ENCODE measurements at places on chromosomes 11 and 22. TPM values are rescaled to one million over a fixed set of nuclear protein-coding genes. Genes with fewer than 3 reads are reported as not detected.

The SNAP29 gene
- 24.6 TPM for total RNA-seq

The MUC5AC gene
- total RNA-seq = not detected

The HMGXB4 gene
- 16.8 TPM for total RNA-seq

The PGA4 gene
- total RNA-seq = 0.86 TPM

The ZC3H12C gene
- 12.0 TPM for total RNA-seq

The KDELR3 gene
- 72.6 TPM for total RNA-seq

The MAML2 gene
- total RNA-seq = 27.1 TPM

The HSPA8 gene
- 1,391 TPM for total RNA-seq

The SLC6A5 gene
- not detected for total RNA-seq

The OR52N4 gene
- total RNA-seq = not detected

The NOL12 gene
- 18.1 TPM for total RNA-seq

The FOXR1 gene
- not detected for total RNA-seq

- DNase-seq = no peak
Observed at GRCh38 chr11:19767627-19768151, 55.1 kb downstream of the NAV2 start.

DNA sequence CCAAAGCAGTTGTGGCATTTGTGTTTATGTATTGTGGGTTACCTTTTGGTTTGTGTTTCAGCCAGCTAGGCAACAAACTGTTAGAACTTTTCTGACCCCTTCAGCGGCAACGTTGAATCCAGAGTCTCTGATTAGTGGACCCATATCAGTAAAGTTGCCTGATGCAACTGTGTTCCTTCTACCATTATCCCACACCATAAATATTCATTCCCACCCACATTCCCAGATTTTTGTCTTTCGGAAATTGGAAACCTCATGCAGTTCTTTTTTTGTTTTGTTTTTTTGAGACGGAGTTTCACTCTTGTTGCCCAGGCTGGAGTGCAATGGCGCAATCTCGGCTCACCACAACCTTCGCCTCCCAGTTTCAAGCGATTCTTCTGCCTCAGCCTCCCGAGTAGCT is 30.7 kb upstream of the RBX1 start:
- no peak for DNase-seq

- DNase-seq = peak; percentile 26
Observed at GRCh38 chr11:86588566-86589090, 83.8 kb downstream of the ME3 start.

DNA sequence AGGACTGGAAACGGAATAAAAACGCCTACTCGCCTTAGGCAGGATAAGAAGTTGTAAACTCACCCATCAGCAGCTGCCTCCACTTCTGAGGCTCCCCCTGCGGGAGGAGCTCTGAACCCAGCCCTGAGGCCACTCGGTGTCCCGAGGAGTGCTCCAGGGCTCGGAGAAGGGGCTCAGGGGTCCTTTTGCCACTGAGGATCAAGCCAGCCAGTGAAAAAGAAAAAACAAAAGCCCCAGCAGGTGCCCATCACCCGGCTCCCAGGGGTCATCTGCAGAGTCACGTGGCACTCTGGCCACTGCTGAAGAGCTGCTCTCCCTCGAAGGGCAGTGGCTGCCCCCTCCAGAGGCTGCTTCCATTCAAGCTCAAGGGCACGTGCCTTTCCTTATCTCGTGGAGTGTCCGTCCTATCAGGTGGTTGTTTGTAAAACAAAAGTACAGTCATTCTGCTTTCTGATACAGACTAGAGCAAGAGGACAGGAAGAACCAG is 29.0 kb downstream of the NUP50 start:
- no peak for DNase-seq

DNA sequence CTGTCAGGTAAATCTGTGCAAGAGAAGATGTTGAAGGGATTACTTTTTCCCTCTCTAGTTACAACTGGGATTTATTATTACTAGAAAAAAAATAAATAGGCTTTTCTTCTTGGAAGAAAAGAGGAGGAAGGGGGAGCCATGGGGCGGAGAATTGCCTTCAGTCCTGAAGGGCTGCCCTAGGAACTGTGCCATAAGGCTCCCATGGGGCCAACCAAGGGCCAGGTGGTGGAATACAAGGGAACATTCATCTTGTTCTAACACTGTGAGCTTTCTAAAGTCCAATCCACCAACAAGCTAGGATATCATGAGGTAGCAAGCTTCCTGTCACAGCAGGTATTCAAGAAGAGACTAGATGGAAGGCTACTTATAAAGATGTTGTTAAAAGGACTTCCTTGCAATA is 24.8 kb upstream of the NRIP3 start:
- DNase-seq = no peak

- DNase-seq = no peak
Observed at GRCh38 chr11:3957437-3957836, 102.0 kb downstream of the STIM1 start.

DNA sequence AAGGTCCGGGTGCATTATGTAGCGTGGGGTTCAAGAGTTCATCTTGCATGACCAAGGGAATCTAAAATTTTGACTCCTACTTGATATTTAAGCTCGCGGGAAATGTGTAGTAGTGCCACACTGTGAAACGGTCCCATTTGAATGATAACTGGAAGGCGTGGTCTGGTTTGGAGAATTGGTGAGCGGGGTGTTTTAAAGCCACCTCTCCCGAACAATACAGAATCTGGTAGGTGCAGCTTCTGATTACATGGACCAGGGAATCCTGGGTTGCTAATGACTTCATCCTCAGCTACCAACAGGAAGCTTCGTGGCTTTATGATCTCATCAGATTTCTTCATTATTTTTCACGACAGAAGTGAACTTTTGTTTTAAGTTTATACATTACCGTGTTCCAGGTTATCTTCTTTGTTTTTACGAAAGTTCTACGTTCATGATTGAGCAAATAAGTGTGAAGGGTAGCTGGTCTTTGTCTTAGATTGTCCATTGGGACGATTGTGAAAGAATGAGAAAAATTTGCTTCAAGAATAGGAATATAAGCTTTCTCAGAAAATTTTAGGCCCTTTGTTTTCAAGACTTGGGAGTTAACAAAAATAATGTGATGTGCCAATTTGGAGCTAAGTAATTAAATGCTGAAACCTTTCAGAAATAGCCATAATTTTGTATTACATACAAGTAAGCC is 1.7 kb downstream of the QSER1 start:
- peak; percentile 91 for DNase-seq

DNA sequence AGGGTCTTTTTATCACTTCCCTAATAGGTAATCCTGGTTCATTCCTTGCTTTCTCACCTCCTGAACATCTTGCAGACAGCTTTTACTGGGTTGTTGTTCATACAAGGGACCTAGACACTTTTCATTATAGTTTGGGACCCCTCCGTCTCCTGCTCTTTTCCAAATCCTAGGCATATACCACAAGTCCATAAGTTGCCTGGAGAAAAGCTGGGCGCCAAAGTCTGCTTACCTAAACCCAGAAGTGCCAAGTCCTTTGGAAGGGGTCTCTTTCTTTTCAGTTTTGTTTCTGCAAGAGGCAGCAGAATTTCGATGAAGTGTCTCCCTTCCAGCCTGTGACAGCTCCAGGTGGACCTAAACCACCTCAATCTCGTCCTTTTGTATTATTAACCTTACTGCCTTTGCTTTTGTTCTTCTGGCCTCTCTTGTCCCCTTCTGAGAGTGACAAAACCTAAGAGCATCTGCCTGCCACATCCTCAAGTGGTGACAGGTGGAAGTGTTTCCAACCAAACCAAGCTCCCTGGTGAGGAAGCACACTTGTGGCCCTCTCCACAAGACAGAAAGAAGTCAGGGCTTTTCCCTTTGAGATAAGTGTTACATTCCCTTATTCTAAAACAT is 19.5 kb upstream of the P2RY6 start:
- DNase-seq = no peak

DNA sequence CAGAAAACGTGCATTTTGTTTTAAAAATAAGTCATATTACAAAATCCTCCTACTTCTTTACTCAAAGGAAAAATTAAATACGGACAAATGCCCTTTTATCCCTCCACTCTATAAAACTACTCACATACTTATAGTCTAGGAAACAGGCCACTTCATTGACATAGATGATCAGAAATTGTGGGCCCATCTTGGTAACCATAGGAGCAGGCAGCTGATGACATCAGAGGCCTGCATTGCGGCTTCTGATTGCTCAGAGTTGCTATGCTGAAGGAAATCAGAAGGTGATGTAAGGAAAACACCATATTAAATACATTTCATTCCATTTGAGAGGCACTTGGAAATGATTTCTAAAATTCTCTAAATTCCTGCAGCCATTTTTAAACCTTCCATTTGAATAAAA is 27.0 kb downstream of the FAM76B start:
- no peak for DNase-seq

- no peak for DNase-seq
Observed at GRCh38 chr11:119115484-119116234, 5.7 kb upstream of the HINFP start.

DNA sequence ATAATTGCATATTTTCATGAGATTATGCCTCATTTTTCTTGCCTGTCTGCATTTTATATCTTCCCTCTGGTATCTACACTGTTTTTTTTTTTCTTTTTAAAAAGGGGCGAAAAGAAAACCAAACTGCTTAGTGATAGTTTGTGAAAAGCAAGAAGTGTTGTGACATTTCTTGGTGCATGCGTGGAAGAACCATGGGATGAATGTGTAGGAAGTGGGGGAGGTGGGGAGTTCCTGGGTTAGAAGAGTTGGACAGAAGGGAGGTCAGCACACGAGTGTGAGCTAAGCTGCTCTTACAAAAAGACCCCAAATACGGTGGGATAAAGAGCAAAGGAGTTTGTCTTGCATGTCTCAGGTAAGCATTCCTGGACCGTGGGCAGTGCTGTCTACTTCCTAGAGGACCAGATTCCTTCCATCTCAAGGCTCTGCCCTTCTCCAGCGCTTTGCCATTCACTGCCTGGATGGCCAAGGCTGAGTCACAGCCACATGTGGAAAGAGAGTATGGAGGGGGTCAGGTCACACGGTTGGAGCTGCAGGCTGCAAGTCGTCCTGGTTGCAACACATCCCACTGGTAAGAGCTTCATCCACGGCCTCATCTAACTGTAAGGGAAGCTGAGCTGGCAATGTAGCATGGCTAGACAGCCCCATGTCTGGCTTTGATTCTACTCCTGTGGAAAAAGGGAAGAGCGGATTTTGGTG is 300.6 kb downstream of the DDX10 start:
- DNase-seq = peak; percentile 65

DNA sequence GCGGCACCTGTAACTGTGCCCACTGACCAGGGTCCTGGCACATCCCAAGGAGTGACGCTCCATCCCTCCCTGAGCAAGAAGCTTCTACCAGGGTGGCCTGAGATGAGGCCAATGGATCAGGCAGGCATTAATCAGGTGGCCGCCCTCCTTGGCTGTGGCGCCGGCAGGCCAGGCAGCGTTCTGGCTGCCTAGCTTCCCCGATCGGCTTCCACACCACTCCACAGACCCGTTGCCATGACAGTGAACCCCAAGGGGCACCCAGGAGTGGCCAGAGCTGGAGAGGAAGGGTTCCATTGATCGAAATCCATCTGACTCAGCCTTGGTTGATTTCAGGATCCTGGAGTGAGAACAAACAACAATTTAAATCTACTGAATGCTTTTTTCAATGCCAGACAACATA is 20.5 kb downstream of the LRRC55 start:
- no peak for DNase-seq

DNA sequence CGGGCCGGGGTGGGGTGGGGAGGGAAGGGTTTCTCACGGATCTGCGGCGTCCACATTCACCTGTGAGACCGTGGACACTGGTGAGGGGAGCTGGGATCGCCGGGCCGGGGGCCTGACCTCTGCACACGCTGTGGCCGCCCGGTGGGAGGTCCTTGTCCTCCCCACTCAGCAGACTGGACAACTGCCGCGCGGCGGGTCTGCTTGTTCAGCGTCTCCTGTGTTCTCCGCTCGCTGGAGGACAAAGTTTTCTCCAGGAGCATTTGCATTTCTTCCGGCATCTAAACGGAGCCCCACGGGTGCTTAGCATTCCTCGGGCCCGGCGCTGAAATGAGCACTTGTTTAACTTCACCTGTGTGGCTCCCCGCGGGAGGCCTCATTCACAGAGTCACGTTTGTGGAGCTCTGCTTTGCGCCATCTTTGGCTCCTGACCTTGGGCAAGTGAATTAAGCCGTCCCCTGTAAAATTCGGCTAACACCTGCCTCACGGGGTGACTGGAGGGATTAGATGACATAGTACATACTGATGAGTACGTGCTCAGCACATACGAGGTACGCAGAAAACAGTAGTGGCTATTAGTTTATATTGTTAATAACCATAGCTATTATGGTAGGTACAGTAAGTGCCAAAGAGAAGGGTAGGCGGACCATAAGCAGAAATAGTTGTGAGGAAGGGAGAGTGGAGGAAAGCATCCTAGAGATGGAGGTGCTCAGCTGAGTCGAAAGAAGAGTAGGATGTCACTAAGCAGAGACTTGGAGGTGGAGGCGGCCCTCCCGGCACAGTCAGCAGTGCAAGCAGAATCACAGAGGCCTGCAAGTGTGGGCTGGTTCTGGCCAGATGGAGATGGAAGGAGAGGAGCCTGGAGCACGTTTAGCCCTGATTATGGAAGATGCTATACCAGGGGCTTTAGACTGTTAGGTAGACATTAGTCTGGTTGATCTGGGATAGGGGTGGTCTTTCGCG is 885 bp downstream of the TRMU start:
- DNase-seq = no peak

GRCh38 chr22:23184100-23184763 is 3.9 kb downstream of the BCR start:
- DNase-seq = no peak

GRCh38 chr11:119847853-119848252 is 118.9 kb upstream of the NECTIN1 start:
- no peak for DNase-seq

- no peak for DNase-seq
Observed at GRCh38 chr11:76781046-76781801, 1.9 kb upstream of the TSKU start.

- DNase-seq = no peak
Observed at GRCh38 chr22:41775976-41776375, 24.5 kb upstream of the CCDC134 start.

DNA sequence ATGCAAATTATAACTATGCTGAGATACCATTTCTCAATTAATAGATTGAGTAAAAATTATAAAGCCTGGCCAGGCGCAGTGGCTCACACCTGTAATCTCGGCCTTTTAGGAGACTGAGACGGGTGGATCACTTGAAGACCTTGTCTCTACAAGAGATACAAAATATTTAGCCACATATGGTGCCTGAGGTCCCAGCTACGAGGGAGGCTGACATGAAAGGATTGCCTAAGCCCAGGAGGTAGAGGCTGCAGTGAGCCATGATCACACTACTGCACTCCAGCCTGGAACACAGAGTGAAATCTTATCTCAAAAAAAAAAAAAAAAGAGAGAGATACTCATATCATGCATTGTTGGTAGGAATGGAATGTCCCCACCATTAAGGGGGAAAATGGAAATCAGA is 142.4 kb downstream of the RCN1 start:
- no peak for DNase-seq

GRCh38 chr22:27918341-27919221 is 475 bp downstream of the PITPNB start:
- DNase-seq = peak; percentile 49

GRCh38 chr22:31891366-31892079 is 52.8 kb upstream of the YWHAH start:
- DNase-seq = peak; percentile 79

- peak; percentile 20 for DNase-seq
Observed at GRCh38 chr11:102914238-102915043, 39.7 kb upstream of the MMP12 start.
